AG04449 (cell line): ENCODE measurements at places on chromosomes 7 and 10.

DNA sequence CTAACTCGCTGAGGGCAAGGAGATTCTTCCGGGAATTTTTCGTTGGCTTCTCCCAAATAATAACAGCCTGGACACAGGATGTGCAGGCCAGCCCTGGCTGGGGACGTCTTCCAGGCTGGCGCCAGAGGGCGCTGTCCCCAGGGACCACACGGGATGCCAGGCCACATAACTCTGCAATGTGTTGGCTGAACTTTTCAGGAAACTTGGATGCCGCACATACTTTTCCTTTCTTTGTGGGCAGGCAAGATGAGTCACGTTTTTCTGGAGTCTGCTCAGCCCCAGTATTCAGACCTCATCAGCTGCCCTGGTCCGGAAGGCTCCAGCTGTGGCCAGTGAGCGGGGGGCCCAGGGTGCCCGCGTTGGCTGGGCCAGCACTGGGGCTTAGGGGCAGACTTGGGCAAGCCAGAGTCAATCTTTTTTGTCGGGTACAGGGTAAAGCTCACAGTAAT is 122.7 kb downstream of the PRKAG2 start:
- peak; percentile 97 for DNase-seq

DNA sequence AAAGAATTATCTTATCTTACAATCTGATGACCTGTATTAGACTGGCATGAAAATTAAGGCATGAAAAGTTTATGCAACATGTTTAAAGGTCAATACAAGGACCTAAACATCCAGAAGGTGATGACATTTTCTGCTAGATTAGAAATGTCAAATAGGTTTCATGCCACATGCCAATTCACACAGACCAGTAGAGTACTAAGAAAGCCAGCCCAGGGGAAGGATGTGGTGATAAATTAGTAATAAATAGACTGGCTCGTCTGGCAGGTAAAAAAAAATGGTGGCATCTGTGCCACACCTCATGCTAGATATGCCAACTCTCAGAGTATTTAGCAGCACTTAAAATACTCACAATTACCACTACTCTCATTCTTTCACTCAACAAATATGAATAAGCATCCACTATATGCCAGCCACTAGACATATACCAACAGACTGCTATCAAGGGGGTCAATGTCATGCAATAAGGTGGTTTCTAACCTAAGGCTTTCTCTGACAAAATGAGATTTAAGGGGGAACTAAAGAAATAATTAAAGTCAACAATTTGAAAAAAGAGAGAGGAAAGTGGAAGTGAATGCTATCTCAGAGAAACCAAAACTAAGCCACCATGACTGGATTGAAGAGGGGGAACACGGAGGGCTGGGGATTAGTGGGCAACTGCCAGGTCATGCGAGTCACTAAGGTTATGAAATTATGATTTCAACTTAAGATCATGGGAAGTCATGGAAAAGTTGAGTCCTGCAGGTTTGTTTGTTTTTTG is 83.5 kb downstream of the SGMS1 start:
- DNase-seq: no peak

DNA sequence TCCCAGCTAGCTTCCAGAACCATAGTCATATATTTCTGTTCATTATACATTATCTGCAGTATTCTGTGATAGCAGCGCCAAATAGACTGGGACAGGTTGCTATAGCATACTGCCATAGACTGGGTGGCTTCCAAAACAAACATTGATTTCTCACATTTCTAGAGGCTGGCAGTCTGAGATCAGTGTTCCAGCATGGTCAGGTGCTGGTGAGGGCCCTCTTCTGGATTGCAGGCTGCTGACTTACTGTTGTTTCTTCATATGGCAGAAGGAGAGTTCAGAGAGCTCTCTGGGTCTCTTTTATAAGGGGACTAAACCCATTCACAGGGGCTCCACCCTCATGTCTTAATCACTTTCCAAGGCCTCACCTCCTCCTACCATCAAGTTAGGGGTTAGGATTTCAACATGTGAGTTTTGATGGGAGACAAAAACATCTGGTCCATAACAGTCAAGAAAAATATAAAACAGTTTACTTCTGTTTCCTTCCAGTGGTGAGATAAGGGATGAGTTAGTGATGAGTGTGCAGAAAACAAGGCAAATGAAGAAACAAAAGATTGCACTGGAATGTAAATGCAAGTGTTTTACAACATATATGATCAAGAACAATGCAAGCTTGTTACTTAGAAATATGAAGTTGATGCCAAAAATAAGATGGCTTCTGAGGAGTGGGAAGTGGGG is 399.0 kb upstream of the C7orf33 start:
- no peak for DNase-seq

DNA sequence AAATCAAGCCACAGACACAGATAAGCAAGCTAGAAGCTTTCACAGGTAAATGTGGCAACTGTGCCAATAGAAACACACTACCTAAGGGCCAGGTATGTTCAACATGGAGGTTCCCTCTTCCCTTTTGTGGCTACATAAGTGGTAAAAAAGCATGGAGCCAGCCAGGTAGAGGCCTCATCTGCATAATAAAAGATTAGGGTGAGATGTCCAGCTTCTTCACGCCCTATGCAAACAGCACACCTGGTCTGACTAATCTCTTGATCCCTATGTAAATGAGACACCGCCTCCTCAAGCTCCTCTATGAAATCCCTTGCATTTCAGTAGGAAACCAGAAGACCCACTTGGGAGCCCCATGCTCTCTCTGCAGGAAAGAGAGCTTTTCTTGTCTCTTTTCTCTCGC is 282.2 kb downstream of the NEBL start:
- no peak for DNase-seq

DNA sequence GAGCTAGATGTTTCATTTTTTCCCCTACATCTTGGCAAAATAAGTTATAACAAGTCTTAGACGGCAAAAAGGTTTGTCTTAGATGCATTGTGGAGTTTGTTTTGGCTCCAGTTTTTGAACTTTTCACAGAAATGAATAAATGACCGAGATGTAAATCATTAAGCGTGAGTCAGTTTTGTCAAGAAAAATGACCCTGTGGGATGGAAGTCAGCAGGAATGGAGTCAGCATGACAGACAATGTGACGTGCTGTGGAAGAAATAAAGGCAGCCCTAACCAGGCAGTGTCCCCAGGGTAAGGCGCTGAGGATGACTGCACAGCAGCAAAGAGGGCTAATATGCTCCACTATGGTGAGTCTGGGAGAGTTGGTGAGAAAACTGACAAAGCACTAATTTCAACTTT is 163.2 kb downstream of the NOC3L start:
- no peak for DNase-seq

DNA sequence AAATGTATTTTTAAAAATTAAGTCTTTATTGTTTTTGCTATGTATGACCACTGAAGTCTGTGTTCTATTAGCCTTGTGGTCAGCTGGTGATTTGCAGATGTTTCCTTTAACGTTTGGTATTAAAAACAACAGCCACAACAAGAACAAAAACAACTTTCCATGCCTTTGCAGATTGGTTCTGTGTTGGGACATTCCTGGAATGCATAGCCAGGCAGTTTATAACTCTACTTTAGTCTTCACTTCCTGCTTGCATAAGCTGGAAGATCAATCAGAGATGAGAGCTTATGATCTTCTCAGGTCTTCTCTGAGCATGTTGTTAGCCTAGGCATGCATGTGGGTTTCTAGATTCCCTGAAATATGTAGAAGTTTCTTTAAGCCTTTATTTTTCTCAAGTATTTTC is 58.9 kb upstream of the SEMA3C start:
- no peak for DNase-seq

DNA sequence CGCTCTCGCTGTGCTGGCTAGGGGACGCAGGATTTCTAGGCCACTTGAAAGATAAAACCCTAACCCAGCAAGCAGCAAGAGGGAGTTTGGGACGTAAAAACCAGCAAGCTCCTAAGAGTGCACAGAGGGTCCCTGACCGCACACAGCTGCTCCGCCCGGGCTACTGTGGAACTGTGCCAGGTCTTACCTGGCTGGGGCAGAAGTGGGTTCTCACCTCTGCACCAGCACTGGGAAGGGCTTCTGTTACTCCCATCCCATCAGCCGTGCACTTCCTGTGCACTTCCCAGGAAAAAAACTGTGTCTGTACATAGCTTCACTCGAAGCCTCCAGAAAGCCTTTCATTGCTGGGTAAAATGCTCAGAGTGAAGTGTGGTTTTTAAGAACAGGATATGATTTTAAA is 45.9 kb upstream of the PTF1A start:
- DNase-seq: no peak

DNA sequence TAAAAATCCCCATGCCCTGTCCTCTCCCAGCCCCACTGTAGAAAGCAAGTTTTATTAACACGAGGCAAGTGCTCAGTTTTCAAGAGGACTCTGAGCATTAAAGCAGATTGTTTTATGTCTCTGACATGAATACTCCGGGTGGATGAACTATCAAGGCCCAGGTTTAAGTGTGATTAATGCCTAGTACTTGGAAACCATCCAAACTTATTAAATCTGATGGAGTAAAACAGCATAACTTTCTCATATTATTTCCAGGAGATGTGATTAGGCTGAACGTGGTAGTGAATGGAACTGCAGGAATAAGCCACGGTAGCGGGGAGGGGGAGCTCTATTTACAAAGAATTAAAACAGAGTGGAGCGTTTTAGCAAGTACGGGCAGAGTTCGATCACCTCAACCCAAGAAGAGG is 144.2 kb upstream of the RNF32 start:
- no peak for DNase-seq

DNA sequence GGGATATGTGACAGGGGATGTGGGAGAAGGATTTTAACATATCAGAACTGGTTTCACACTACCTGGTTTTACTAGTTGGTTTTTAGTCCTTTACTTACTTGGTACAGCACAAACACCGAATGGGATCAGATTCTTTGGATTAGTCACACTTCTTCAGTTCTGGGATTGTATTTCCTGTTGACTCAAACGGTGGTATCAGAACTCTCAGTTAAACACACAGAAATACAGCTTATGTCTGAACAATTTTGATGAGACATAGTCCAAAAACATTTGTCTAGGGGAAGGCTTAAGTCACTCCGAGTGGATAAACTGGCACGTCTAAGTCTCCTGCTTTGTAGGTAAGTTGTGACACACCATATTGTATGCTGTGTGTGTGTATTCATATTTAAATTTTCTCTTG is 480.5 kb downstream of the PHTF2 start:
- DNase-seq: peak; percentile 62

GRCh38 chr10:71134732-71135211 is 77.6 kb upstream of the UNC5B start:
- no peak for DNase-seq

DNA sequence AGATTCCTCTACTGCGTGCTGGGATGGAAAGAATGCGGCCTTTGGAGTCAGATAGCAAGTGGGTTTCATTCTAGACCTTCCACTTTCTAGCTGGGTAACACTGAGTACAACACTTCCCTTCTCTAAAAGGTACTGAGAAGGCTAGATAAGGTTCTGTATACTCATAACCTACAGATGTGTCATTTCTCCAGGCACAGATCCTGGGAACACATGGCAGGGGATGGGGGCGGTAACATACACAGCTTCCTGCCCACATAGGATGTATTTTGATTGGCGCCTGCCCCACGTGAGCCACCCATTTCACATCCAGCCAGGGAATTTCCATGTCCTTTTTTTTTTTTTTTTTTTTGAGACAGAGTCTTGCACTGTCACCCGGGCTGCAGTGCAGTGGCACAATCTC is 31.8 kb downstream of the KLRG2 start:
- no peak for DNase-seq

- no peak for DNase-seq
Observed at GRCh38 chr10:108082596-108082995, 918.1 kb upstream of the SORCS1 start.

DNA sequence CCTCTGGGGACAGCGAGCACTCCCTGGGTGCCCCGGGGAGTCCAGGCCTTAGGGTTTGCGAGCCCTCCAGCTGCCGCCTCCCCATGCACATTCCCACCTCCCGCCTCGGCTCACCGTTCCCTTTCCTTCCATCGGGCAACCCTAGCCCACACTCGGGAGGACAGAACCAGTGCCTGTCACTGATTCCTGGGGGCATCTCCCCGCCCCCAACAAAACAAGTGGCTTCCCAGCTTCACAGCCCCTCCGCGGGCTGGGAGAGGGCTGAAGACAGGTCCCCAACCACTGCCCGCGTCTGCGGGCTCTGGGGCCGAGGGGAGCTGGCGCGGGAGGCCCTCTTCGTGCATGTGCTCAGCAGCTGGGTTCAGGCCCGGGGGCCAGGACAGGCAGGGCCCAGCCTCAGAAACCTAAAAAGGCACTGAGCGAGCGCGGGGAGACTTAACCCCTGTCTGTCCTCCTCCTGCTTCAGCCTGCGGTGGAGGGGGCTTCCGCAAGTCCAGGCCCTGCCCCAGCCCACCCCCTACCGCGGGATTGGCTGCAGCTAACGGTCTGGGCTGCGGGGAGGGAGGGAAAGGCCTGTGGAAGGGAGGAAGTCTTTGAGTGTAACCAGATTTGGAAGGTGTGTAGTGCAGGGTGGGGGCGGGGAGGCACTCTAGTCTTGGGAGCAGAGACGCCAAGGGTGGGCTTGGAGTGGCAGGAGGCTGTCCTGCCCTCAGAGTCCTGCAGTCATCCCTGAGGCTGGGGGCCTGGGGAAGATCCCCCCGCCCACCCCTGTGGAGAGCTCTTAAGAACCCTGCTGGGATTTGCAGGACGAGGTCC is 1.2 kb downstream of the FLNC start:
- no peak for DNase-seq

DNA sequence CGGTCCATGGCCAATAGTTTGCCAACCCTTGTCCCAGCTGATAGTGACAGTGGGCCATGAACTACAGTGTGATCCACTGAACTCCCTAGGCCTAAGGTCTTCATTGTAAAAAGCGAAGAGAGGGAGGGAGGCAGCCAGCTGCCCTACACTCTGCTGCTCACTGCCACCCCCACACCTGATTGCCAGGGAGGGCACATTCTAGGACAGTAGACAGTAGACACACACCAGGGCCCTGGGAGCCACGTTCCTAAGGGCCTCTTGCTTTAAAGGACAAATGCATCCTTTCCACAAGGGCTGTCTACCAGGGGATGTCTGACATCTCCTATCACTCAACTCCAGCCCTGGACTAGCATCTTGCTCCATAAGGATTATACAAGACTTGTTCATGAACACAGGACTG is 122.2 kb downstream of the DLG5 start:
- no peak for DNase-seq

GRCh38 chr10:88372051-88372715 is 210.9 kb downstream of the RNLS start:
- DNase-seq: no peak

DNA sequence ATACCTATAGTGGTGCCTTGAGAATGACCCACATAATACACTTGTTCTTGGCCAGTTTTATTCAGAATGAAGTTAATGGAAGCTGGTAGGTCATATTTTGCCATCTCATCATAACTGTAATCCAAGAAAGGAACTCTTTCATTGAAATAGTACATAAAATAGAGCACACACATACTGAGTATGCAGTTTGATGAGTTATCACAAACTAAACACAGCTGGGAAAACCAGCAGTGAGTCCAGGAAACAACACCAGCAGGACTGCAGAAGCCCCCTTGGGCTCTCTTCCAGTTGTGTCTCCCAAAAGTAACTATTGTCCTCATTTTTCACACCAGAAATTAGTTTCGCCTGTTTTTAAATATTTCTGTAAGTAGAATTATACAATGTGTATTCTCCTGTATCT is 19.8 kb upstream of the CH25H start:
- DNase-seq: no peak

- DNase-seq: no peak
Observed at GRCh38 chr7:129911790-129912189, 41.0 kb downstream of the UBE2H start.
